ENCODE measurements at places on chromosomes 3 and 15.

DNA sequence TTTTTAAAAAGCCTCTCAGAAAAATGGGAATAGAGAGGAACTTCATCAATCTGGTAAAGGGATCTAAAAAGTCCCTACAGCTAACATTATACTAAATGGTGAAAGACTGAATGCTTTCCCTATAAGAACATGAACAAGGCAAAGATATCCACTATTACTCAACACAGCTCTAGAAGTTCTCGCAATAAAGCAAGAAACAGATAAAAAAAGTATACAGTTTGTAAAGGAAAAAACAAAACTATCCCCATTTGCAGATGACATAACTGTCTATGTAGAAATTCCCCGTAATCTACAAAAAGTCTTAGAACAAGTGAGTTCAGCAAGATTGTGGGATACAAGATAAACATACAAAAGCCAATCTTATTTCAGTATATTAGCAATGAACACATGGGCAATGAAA lies 15.4 kb downstream of the EDC3 start:
- DNase-seq: no peak

- no peak for DNase-seq
Observed at GRCh38 chr15:91308855-91309254, 208.8 kb downstream of the SV2B start.

- no peak for DNase-seq
Observed at GRCh38 chr3:54146506-54147239, 24.3 kb downstream of the CACNA2D3 start.

DNA sequence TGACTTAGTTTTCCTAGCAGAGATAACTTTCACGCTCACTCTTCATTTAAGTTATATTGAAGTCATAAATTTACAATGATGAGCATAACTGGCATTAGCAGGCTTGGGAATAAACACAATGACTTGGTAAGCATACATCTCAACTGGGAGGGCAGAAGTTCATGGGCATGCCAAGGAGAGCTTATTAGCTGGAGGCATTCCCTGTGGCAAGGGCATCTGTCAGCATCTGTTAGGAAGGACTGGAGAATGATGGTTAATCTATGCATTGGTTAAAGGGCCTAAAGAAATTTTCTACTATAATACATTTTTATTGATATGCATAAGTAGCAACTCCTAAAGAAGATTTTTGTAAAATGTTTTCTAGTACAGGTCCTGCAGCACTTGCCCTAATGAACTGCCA lies 52.4 kb downstream of the NEK11 start:
- no peak for DNase-seq
